Articular chondrocyte of knee joint (primary cell): ENCODE measurements at places on chromosomes 3 and 15. TPM values are rescaled to one million over a fixed set of nuclear protein-coding genes. Genes with fewer than 3 reads are reported as not detected.

The SPSB4 gene
- total RNA-seq = 0.43 and 1.4 TPM in 2 replicates

The ADCY5 gene
- total RNA-seq = 1.4 and 1.6 TPM in 2 replicates

The MELTF gene
- 53.1 and 54.0 TPM in 2 replicates for total RNA-seq

The NR1I2 gene
- 0.11 and 0.13 TPM in 2 replicates for total RNA-seq

The TMEM40 gene
- not detected in 2 replicates for total RNA-seq

The HTR3E gene
- total RNA-seq = not detected in 2 replicates

The GOLGA6L7 gene
- not detected in 2 replicates for total RNA-seq

The GPR87 gene
- 0.11 TPM in 1 of 2 replicates, not detected in the other for total RNA-seq

The MESP1 gene
- total RNA-seq = 0.26 and 0.43 TPM in 2 replicates

The GPR149 gene
- total RNA-seq = not detected in 2 replicates

The ATP8B4 gene
- 6.7 and 9.8 TPM in 2 replicates for total RNA-seq

The WDR93 gene
- 0.26 and 0.32 TPM in 2 replicates for total RNA-seq

The TMEM207 gene
- total RNA-seq = not detected in 2 replicates

The CHAC1 gene
- total RNA-seq = 9.8 and 14.0 TPM in 2 replicates

The SPINT1 gene
- total RNA-seq = 0.26 and 0.97 TPM in 2 replicates

The CHST13 gene
- total RNA-seq = 0.11 TPM in 1 of 2 replicates, not detected in the other

The MST1R gene
- 0.97 and 1.3 TPM in 2 replicates for total RNA-seq

The CELSR3 gene
- 1.3 and 1.4 TPM in 2 replicates for total RNA-seq

The SEMA6D gene
- total RNA-seq = 10.5 and 11.1 TPM in 2 replicates

The RHOV gene
- not detected in 2 replicates for total RNA-seq
